ENCODE measurements at places on chromosomes 6 and 20.

GRCh38 chr20:33697129-33697528 lies 10.9 kb upstream of the E2F1 start:
- peak; percentile 54 for DNase-seq

DNA sequence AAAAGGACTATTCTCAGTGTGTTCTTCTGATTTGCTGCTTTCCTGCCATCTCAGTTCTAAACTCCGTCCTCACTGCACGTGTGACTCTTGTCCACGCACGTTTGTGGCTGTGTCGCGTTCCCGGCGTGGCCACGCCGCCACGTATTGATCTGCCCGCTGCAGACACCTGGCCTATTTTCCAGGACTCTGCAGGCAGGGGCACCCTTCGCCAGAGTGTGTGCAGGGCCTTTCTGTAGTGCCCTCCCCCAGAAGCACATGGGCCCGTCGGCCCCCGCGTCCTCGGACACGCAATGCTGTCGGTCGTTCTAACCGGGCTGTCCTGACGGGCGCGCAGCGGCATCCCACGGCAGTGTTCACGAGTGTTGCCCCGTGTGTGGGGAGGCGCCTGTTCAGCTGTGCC lies 87.6 kb downstream of the YTHDF1 start:
- no peak for DNase-seq

GRCh38 chr6:33728438-33728837 lies 16.9 kb upstream of the UQCC2 start:
- DNase-seq = no peak

DNA sequence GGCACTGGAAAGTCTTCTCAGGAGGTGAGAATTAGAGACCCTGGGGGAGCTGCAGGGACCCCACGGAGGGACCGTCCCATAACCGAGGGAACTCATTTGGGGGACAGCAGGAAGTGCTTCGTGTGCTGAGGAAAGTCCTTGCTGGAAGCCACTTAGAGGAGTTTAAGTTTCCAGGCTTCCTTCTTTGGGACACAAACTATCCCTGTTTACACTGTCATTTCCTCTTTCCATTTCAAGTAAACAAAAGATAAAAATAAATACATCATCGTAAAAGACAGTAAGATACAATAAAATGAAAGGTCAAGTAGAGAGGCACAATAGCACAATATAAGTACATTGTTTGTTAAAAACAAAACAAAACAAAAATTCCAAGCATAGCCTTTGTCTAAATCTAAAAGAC lies 101.2 kb downstream of the TTLL2 start:
- no peak for DNase-seq

- no peak for DNase-seq
Measured at GRCh38 chr6:158150701-158151100, 17.4 kb downstream of the SERAC1 start.

- DNase-seq = peak; percentile 85
Measured at GRCh38 chr6:113894712-113895674, 37.8 kb downstream of the MARCKS start.

DNA sequence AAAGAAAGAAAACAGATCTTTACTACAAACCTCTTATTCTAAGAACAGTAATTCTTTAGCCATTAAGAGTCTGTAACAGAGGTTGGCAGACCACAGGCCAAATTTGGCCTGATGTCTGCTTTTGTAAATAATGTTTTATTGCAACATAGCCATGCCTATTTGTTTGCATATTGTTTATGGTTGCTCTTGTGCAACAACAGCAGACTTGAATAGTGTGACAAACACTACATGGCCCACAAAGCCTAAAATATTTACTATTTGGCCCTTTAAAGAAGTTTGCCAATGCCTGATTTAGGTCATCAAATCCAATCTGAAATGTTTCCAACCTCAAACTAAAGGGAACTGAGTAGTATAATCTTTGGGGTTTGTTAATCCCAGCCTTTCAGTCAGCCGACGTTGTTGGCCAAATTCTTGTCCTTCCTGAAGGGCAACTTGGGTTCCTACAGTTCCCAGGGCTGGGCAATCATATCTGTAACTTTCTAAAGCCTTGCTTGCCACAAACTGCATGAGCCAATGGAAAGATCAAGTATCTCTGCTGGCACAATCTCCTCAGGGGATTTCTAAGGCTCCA lies 33.9 kb upstream of the TBC1D20 start:
- no peak for DNase-seq

DNA sequence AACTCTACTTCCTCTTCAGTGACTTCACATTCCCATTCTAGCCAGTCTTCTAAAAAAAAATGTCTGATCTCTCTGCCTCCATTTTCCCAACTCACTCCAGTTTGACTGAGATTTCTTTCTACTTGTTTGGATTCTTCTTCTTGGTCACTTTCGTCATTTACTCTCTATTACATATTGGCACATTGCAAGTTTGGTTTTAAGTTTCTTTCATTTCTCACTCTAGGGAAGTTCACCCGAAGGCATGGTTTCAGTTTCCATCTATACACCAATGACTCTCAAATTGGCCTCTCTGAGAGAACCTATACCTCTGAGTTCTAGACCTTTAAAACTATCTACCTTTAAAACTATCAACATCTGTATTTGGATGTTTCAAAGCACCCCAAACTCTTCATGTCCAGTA lies 51.3 kb downstream of the CD109 start:
- DNase-seq = no peak

DNA sequence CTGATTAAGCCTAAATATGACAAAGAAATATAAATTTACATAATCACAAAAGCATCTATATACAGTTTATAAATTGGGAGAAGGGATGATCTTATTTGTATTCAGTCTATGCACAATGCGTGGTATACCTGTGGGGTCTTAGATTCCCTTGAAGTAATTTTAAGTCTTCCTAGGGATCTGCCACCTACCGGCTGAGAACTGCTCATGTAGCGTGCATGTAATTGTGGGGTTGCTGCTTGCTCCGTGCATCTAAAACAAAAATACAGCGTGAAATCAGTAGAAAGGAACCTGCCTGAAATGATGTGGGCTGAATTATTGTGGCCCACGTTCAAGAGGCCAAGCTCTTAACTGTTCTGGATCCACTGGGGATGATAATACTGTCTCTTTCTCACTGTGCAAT lies 187.3 kb downstream of the MBOAT1 start:
- DNase-seq = no peak

DNA sequence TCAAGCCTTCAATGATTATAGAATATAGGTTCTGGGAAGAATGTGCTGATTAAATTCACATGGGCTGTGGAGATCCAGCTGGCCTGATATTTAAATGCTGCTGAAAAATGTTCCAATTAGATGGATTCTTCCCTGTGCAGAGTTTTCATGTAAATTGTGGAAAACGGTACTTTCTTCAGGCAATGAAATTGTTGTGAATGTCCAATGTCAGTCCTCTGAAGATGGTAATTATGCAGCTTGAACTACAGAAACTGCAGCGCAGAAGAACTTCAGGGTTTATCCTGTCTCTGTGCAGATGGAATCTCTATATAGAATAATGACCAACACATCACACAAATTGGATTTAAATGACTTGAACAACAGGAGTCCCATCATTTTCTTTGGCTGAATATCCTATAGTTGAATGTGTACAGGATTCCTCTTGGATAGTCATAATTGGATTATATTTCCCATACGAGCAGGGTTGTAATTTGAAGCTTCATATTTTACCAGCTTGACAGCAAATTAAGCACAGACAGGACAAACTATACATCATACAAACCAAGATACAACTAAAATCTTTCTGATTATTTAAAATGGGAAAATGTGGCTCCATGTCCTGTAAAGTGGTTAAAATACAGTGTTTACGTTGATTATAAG lies 82.3 kb downstream of the CAP2 start:
- no peak for DNase-seq

- DNase-seq = no peak
Measured at GRCh38 chr6:106658469-106658868, 29.1 kb downstream of the QRSL1 start.

GRCh38 chr6:96073555-96073954 lies 57.8 kb downstream of the FUT9 start:
- no peak for DNase-seq

DNA sequence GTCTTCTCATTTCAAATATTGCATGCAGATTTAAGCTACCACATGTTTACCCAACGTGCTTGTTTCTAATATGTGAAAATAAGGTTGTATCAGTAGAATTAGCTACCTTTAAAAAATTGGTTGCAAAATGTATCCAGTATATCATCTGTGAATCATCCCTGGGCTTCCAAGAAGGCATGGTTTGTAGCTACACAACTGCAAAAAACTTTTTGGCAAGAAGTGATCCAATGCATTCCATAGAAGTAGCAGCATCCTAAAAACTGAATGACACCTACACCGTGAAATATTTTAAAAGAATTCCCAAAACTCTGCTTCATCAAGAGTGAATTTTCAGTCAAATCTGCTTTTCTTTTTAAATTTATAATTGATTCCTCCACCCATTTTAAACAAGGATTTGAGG lies 89.1 kb downstream of the AIG1 start:
- DNase-seq = peak; percentile 65

- DNase-seq = no peak
Measured at GRCh38 chr6:43738267-43738676, 31.7 kb upstream of the VEGFA start.

DNA sequence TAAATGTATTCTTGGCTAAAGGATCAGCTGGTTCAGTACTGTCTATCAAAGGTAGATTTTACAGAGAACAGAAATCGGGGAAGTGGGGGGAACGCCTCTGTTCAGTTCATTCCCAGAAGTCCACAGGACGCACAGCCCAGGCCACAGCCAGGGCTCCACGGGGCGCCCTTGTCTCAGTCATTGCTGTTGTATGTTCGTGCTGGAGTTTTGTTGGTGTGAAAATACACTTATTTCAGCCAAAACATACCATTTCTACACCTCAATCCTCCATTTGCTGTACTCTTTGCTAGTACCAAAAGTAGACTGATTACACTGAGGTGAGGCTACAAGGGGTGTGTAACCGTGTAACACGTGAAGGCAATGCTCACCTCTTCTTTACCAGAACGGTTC lies 29.9 kb downstream of the TXNDC5 start:
- no peak for DNase-seq

GRCh38 chr20:10610251-10610650 lies 63.5 kb downstream of the JAG1 start:
- DNase-seq = no peak

DNA sequence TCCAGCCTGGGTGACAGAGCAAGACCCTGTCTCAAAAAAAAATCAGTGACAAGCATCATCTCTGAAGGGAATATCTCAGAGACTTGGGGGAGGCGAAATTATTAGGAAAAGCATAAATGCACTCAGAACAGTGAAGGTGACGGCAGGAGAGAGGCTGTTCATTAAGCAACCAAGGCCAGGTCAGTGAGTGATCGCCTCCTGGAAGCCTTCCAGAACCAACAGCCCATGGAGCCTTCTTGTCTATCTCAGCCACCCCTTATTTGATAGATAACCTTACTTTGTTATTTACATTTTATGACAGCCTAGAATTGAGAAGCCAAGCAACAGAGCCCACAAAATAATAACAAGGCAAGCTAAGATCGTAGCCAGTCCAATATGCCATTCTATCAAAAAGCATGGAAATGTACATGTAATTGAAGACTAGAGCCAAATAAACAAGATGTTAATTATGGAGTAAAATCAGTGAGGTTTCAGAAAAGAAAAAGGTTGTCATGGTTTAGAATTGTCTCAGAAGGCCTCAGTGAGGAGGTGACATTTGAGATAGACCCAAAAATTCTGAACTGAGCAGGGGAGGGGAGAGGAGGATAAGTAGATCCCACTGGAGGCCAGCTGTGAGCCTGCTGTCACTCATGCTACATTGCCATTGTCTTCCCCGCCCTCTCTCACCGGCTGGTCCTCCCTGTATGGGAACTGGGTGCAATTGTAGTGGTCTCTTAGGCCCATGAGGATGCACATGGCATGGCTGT lies 17.8 kb downstream of the BNIP5 start:
- DNase-seq = no peak

GRCh38 chr6:140566781-140567277 lies 1192.4 kb upstream of the CITED2 start:
- peak; percentile 36 for DNase-seq

DNA sequence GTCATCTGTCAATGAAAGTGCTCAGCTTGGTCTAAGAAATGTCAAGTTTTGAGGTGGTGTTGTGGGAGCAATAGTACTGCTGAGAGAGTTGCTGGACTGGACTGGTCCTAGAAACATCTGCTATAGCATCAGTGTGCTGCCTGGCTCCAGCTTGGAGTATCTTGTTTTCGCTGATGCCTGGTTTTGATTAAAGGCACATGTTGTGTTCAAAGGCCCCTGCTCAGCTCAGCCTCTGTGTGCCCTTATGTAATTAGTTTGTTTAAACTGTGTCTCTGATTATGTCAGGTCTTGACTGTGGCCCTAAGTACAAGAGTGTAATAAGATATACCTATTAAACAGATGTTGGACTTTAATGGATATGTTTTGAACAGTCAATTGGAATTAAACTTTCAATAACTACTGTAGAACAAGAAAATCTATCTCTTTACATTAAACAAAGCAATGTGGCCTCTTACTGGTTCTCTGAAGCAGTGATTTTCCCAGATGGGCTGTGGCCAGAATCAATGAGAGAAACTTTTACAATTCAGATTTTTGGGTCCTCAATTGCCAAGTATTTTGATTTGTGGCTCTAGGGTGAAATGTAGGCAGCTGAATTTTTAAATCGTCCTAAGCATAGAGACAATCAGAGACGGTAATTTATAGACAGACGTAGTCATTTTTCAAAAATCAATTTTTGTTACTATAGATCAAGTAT lies 668.2 kb downstream of the DHX35 start:
- DNase-seq = no peak

- DNase-seq = no peak
Measured at GRCh38 chr6:30990422-30991086, 7.0 kb downstream of the MUC21 start.

DNA sequence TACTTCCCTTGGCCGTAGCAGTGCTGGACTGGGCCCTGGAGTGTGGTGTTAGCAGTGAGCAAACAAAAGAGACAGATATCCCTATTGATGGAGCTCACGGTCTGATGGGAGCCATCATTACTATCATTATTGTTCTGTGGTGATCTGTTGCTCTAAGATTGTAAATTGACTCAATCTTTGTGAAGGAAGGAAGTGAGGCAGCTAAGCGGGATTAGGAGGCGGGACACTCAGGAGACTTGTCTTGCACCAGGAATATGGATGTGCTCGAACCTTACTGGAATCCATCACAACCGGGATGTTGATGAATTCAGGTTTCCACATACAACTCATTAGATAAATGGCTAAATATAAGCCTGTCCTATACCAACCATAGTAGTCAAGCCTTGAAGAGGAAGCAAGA lies 25.5 kb upstream of the FAM50B start:
- DNase-seq = no peak

GRCh38 chr6:90250405-90250804 lies 46.2 kb downstream of the BACH2 start:
- DNase-seq = no peak

- no peak for DNase-seq
Measured at GRCh38 chr6:27601668-27602254, 128.9 kb upstream of the ZNF184 start.

- DNase-seq = no peak
Measured at GRCh38 chr20:32664678-32665159, 9.0 kb downstream of the C20orf203 start.

GRCh38 chr20:53163486-53163885 lies 191.3 kb downstream of the TSHZ2 start:
- DNase-seq = peak; percentile 32

Data from fibroblast of skin of left biceps (primary cell).